ENCODE measurements at places on chromosomes 11 and 22.

- no peak for DNase-seq
Observed at GRCh38 chr11:19962801-19963175, 197.5 kb downstream of the DBX1 start.

DNA sequence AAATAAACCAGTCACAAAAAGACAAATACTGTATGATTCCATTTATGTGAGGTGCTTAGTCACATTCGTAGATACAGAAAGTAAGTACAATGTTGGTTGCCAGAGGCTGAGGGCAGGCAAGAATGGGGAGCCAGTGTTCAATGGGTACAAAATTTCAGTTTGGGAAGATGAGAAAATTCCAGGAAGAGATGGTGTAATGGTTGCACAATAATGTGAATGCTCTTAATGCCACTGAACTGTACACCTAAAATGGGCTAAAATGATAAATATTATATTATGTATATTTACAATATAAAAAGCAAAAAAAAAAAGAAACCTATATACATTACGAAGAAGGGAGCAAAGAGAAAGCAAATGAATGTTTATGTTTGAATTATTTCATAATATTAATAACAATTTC lies 329.0 kb downstream of the C11orf87 start:
- no peak for DNase-seq

- DNase-seq, result no peak
Observed at GRCh38 chr22:37896181-37896592, 9.9 kb upstream of the MICALL1 start.

- no peak for DNase-seq
Observed at GRCh38 chr22:24466716-24467328, 28.3 kb upstream of the UPB1 start.

DNA sequence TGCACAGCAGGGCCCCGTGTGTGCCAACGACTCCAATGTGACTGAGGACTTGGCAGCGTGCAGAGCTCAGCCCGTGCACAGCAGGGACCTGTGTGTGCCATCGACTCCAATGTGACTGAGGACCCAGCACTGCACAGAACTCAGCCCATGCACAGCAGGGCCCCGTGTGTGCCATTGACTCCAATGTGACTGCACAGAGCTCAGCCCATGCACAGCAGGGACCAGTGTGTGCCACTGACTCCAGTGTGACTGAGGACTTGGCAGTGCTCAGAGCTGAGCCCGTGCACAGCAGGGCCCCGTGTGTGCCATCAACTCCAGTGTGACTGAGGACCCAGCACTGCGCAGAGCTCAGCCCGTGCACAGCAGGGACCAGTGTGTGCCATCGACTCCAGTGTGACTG lies 347.8 kb upstream of the B3GAT1 start:
- DNase-seq, result no peak

- DNase-seq, result no peak
Observed at GRCh38 chr11:71355281-71355680, 92.9 kb downstream of the DHCR7 start.
